ENCODE measurements at places on chromosomes 3 and 15.

DNA sequence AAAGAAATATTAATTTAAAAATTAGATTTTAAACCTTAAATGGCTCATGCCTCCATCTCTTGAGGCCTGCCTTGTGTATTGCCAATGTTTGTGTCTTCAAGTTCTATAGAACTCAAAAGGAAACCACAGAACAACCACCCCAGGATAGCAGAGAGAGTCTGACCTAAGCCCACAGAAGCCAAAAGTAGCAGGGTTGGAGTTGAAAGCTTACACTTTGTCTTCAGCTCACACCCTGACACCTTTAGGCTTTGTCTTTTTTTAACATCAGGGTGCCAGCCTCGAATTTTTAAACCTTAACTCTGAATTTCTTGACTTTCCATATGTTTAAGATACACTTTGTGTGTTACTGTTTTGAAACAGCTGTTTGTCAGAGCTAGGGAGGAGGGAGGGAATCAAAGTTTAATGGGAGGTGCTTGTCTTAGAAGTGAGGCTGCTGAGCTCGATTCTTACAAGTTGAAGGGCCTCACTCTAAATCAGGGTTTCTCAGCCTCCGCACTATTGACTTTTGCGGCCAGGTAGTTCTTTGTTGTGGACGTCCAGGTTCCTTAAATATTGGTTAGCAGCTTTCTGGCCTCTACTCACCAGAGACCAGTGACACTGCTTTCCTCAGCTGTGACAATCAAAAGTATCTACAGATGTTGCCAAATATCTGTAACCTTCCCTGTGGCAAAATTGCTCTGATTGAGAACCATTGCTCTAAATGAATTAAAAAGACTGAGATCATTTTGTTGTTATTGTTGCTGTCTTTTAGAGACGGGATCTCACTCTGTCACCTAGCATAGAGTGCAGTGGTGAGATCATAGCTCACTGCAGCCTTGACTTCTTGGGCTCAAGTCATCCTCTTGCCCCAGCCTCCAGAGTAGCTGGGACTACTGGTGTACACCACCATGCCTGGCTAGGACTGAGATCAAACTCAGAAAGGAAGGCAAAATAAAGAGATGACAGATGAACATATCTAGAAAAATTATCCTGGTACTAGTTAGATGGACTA lies 139.2 kb upstream of the EOMES start:
- DNase-seq = no peak

GRCh38 chr15:62561571-62561970 lies 396.5 kb upstream of the C2CD4B start:
- no peak for DNase-seq

GRCh38 chr3:99298661-99299060 lies 339.7 kb upstream of the COL8A1 start:
- no peak for DNase-seq

DNA sequence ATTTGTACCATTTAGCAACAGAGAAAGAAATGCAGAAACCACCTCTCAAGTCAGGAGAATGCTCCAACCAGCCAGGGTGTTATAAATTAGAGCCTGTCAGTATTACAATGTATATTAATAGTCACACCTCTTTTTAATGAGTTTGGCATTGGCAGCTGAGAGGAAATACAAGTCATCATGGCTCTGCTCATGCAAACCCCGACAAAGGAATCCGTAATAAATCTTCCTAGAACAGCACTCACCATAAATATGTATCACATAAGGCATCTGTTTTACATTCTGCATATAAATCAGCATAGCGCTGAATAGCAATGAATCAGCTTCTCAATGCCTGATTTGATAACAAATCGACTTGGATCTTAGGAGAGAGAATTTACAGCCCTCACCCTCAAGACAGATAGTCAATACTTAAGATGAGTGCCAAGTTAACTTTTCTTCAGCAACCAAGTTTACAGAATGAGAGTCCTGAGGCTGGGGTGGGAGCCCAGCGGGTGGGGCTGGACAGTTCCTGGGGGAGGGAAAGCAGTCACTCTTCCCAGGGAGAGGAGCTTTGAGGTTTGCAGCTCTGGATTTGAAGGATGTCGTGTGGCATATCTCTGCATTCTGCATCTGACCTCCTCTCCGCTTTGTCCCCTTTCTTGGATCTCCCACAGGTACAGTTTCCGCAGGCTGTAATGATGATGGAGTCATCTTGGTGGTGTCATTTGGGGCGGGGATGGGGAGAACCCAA lies 1034.4 kb upstream of the NR2F2 start:
- no peak for DNase-seq

GRCh38 chr3:107441617-107442016 lies 64.4 kb downstream of the CCDC54 start:
- no peak for DNase-seq

- no peak for DNase-seq
These were observed 119.2 kb downstream of the PTPRG start for GRCh38 chr3:61680617-61681016.

GRCh38 chr15:81516012-81516411 lies 142.0 kb upstream of the TMC3 start:
- no peak for DNase-seq

DNA sequence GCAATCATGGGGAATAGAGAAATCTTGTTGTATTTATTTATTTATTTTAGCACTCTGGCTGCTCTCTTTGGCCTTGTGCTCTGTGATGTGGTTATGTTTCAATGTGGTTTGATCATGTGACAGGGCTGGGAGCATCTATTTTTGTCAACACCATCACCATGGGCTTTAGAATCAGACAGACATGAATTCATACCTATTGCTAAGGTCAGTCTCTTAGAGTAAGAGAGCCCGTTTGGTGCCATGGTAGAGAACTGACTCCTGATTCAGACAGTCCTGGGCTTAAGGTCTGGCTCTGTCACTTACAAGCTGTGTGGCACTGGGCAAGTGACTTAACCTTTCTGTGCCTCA lies 157.0 kb downstream of the RYR3 start:
- no peak for DNase-seq

DNA sequence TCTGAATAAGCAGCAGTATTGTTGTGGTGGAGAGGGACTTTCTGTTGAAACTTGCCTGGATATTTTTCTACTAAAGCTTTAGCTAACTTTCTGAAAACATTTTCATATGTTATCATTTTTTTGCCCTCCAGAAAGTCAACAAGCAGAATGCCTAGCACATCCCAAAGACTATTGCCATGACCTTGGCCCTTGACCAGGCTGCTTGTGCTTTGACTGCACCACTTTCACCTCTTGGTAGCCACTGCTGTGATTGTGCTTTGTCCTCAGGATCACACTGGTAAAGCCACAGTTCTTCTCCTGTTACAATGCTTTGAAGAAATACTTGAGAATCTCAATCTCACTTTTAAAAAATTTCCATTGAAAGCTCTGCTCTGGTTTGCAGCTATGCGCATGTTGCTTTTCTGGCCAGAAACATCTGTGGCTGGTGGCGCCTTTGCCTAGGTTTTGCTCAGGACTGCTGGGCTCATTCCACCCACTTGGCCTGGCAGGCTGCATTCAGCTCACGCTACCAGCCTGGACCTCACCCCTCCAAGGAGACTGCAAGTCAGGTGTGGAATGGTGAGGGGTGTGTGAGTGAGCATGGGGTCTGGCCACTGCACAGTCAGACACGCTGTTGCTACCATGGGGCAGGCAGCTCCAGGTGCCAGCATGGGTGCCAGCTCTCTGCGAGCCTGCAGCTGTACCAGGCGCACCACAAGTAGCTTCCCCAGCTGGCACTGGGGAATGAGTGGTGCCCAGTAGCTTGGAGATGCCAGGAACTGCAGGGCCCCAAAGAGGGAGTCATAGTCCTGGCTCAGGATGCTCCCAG lies 89.8 kb upstream of the TNFSF10 start:
- DNase-seq = no peak

- no peak for DNase-seq
These were observed 266.7 kb downstream of the SLCO3A1 start for GRCh38 chr15:92120094-92120795.

DNA sequence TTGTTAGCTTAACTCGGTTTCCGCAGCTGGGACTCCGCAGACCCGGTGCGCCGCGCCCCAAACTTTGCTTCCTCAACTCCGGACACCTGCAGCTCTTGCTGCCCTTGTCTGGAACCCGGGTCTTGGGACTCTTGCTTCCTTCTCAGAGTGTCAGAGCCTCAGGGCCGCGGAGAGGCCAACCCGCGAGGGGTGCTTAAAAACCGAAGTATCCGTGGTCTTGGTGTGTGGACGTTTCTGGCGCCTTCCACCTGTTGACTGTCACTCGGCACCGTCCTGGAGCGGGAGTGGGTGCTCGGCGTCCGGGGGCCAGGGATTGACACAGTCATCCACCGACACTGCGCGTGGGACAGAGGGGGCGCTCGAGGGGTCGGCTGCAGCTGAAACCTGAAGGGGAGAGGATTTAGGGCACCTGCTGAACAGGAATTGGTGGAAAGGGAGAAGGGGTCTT lies 386 bp downstream of the SQOR start:
- DNase-seq = no peak
